ENCODE measurements at places on chromosomes 11 and 22.

- DNase-seq: no peak
Observed at GRCh38 chr11:111946499-111946898, 9.4 kb downstream of the DIXDC1 start.

GRCh38 chr11:117271208-117271607 is 19.9 kb upstream of the BACE1-AS start:
- DNase-seq: no peak

GRCh38 chr22:43554694-43555365 is 143.0 kb downstream of the MPPED1 start:
- no peak for DNase-seq

DNA sequence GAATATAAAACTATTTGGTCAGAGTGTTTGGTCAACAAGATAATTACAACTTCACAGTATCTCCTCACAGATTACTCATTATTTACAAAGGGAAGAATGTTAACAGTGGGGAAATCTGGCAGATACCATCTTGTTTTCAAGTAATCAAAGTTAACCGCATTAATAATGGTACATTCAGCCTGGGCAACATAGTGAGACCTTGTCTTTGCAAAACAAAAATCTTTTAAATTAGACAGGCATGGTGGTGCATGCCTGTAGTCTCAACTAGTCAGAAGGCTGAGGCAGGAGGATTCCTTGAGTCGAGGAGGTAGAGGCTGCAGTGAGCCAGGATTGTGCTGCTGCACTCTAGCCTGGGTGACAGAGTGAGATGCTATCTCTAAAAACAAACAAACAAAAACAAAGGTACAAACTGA is 78.5 kb downstream of the ACER3 start:
- DNase-seq: no peak

DNA sequence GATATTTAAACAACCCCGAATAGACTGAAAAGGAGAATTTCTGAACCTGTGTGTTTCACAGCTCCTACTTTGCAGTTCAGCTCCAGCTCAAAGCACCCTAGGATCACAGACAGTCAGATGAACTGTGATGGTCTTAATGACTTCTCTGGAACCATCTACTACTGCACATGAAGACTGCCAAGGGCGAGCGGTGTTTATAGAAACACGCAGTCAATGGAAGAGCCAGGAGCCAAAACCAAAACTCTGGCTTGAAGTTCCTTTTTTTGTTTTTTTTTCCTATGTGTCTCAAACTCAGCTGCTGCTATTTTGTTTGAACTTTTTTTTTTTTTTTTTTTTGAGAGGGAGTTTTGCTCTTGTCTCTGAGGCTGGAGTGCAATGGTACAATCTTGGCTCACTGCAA is 382.6 kb upstream of the SYN3 start:
- no peak for DNase-seq

DNA sequence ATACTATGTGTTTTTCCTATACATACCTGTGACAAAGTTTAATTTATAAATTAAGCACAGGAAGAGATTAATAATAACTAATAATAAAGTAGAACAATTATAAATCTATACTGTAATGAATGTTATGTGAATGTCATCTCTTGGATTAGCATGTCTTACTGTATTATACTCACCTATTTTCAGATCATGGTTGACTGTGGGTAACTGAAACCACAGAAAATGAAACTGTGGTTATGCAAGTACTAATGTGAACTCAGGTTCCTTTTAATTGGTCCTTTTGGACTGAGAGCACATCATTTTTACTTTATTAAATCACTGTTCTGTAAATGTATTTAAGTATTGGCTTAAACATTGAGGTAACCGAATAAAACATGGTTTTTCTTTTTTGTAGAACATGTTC is 108.8 kb downstream of the PPP6R3 start:
- no peak for DNase-seq

GRCh38 chr11:43931717-43932039 is 10.8 kb upstream of the C11orf96 start:
- DNase-seq: no peak

DNA sequence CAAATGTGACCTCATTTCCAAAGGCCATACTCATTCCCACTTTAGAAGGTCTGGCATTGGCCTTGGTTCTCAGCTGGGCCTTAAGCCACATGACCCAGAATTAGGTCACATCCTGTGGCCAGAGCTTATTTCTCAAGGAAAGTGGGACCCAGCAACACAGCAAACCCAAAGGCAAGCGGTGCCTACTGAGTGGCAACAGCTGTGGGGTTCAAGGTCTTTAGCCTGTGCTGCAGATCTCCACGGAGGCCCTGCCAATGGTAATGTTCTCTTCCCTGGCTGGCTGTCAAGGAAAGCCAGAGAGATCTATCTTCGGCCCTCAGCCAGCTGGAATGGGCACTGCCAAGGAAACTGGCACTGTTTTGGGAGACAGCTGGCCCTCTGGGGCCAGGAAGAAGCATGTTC is 41.5 kb upstream of the TP53I11 start:
- DNase-seq: no peak

Measured in stimulated activated CD4-positive, alpha-beta T cell treated with anti-CD3 and anti-CD28 coated beads, Interleukin-15, amount 100 ng/mL, for 48 hours (primary cell).